Stimulated activated CD8-positive, alpha-beta memory T cell treated with anti-CD3 and anti-CD28 coated beads, Interleukin-7, amount 100 ng/mL, for 48 hours (primary cell): ENCODE measurements at places on chromosomes 6 and 20.

DNA sequence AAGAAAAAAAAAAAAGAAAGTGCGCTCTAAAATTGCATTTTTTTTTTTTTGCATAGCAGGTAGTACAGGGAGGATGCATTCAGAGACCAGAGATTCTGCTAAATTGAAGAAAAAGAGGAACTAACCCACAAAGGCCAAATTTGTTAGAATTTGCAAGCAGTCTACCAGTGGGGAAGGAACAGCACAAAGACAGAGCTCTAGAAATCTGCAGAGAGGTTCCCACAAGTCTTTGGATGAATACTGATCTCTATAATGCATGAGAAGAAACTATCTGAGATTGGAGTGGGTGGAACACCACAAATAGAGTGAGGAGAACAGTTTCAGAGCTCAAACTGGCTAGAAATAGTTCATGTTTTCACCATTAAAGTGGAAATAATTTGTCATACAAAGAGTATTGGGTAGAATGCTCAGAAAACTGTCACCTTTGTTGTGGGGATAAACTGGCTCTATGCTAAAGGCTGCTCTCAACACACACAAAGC lies 79.6 kb upstream of the AHI1 start:
- no peak for DNase-seq

DNA sequence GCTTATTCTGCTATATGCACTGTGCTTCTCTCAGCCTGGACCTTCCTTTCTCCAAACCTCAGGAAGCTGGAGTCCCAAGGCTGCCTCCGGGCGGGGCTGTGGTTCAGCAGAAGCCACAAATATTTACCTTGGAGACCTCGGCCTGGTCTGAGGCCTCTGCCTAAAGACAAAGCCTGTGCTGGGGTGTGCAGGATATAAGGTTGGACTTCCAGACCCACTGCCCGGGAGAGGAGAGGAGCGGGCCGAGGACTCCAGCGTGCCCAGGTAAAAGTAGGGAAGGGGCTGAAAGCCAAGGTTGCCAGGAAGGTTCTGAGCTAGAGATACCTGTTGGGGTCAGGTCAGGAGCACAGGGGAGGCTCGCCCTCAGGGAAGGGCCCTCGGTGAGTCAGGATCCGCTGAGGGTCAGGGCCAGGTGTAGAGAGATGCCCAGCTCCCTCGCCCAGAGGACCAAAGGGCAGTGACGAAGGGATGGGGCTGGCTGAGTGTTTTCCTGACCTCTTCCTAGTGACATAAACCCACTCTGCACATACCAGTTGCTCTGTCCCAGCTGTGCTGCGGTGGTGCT lies at the start of gene BPIFB1:
TSS of gene BPIFB1 (plus strand) at position 224 of the 565 bp plus-strand sequence. CDS start 2,860 bp downstream, outside the sequence.
- no peak for DNase-seq

GRCh38 chr6:3194535-3195419 lies 32.7 kb downstream of the TUBB2B start:
- DNase-seq: no peak

DNA sequence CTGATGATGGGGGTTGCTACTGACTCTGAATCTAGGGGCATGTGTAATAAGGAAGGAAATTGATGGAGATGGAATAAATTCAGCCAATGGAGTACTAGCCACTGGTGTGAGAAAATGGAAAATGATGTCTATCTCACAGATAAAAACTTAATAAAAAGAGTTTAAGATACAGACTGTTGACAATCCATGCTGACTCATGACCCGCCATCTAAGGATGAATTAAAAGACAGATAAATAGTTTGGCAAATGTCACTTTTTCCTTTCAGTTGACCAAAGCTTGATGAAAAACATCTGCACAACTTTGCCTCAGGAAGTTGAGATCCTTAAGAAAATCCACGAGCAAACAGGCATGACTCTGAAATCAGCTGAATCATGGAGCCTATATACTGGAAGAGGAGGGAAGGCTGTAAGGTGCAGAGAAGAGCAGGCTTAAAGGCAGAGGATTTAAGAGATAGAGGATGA lies 82.6 kb upstream of the BMP5 start:
- no peak for DNase-seq

DNA sequence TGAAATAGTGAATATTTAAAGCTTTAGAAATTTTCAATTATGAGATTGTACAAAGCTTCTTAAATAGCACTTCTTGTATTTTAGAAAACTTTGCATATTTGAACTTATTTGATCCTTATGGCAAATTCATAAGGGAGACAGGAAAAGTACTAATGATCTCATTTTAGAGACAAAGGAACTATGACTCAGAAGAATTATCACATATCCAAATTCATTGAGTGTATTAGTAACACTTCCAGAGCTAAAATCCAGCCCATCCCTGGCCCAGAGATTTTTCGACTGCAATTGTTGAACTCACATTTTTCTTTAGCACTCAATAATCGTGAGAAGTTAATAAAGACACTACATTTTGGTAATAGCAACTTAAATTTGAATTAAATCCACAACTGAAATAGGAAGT lies 704.3 kb downstream of the EPM2A start:
- DNase-seq: no peak
